H4 (cell line): ENCODE measurements at places on chromosomes 12 and 14. TPM values are rescaled to one million over a fixed set of nuclear protein-coding genes. Genes with fewer than 3 reads are reported as not detected.
A peak's percentile ranks its signal among the peaks of the same experiment; 100 is the strongest.

- DNase-seq: no peak
These were observed 6.6 kb downstream of the IKBIP start for GRCh38 chr12:98638009-98638408.

DNA sequence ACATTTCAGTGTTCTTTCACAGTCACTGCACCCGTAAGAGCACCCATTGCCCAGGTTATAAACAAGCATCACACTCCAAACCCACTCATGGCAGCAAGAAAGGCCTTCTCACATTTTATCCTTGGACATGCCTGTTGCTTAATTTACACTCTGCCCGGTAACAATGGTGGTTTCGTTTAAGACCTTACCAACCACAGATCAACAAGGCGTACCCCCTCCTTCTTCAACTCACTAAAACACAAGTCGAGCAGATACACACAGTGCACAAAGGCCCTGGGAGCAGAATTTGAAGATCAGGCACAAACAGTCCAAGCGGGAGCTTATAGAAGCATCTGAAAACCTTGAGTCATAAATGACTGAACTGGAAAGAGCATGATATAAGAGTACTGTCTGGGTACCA is 98.1 kb downstream of the GALC start:
- DNase-seq: no peak

DNA sequence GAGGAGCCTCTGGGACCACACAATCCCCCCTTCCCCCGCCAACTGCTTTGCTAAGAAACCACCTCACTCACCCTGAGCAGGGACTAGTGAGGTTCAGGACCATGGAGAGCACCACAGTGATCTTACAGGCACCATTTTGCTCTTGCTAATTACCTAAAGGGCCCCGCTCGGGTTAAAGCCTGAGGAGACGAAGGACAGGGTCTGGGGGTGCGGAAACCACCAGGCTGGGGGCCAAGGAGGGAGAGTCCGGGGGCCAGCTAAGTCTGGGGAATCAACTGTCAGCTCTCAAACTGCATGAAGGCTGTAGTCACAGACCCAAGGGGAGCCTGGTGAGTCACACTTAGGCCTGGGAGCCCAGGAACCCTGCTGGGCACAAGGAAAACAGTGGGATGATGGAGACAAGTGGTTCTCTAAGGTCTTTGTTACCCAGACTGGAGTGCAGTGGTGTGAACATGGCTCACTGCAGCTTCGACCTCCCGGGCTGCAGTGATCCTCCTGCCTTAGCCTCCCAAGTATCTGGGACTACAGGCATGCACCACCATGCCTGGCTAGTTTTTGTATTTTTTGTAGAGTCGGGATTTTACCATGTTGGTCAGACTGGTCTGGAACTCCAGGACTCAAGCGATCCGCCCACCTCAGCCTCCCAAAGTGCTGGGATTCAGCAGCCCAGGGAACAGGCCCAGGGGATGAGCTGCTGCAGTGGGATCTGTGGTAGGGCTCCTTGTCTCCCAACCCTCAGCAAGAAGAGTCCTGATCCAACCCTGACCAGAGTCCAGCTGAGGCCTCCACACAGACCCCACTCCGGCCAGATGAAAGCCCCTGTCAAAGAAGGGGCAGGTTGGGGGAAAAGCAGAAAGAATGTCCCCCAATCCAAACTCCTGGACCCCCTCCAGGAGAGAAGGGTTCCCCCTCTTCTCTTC is 98.8 kb downstream of the CALM1 start:
- peak; percentile 43 for DNase-seq

- no peak for DNase-seq
These were observed 10.5 kb downstream of the ALKBH2 start for GRCh38 chr12:109082751-109083150.

DNA sequence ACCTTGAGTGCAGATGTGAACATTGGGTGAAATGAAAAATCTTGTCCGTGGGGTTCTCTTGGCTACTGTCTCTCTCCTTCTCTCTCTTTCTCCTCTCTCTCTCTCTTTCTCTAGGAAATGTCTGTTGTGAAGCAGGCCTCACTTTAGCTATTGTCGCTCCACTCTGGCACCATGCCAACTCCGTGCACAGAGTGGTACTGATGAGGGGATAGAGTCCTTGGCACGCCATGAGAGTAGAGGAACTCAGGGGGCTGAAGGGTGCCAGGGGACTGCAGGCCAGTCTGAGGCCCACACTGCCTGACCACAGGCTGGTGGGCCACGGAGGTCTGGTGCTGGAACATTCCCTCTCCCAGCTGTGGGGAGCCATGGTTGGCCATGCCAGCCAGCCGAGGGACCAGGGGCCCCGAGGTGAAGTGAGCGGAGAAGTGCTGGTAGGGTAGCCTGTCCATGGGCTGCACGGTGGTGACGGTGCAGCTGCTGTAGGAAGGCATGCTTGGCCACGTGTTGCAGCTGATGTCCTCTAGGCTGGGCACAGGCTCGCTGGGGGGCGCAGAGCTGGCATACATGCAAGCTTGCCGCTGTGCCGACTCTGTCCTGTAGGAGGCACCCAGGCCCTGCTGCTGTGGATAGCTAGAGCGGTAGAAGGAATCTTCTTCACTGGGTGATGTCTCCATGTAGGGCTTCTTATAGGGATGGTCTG is 50.4 kb downstream of the TBX5 start:
- DNase-seq: peak; percentile 13

- no peak for DNase-seq
These were observed 11.9 kb downstream of the NAA25 start for GRCh38 chr12:112096667-112097066.

DNA sequence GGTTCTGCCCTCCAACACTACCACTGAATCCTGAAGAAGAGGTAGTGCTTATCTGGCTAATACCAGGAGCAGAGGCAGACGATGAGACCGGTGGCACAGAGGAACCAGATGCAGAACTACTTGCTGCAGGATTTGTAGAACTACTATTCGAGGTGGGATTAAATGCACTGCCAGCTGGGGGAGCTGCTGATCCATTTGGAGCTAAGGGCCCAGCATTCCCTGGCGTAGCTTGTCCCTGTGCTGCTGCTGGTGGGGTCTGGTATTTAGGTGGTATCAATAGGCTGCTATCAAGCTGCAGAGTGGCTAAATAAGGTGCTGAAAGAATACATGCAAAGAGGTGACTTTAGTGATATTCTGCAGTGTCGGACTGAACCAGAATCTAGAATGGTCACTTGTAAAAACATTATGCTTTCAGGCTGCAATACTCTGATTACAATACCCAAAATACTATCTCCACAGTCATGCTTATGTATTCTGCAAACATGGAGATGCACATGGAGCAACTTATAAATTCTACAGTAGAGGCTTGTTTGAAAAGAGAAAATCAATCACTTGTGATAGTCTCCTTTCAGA is 294.2 kb downstream of the MED13L start:
- no peak for DNase-seq

GRCh38 chr14:63896278-63896720 is 43.5 kb downstream of the SYNE2 start:
- peak; percentile 50 for DNase-seq

DNA sequence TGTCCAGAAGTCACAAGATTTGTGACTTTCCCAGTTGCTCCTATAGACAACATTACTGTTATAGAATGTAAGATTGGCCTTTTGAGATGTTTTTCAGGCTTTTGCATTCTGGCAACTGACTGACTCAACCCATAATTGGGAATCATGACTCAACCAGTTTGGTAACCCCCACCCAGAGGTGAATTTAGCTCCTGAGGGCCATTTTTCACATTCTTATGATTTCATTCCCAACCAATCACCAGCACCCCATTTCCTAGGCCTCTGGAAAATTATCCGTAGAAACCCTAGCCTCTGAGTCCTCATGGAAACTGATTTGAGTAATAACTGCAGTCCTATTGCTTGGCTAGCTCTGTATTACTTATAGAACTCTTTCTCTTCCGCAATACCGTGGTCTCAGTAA is 626.0 kb upstream of the SEL1L start:
- no peak for DNase-seq

- DNase-seq: no peak
These were observed 11.8 kb upstream of the DERA start for GRCh38 chr12:15899282-15899870.

DNA sequence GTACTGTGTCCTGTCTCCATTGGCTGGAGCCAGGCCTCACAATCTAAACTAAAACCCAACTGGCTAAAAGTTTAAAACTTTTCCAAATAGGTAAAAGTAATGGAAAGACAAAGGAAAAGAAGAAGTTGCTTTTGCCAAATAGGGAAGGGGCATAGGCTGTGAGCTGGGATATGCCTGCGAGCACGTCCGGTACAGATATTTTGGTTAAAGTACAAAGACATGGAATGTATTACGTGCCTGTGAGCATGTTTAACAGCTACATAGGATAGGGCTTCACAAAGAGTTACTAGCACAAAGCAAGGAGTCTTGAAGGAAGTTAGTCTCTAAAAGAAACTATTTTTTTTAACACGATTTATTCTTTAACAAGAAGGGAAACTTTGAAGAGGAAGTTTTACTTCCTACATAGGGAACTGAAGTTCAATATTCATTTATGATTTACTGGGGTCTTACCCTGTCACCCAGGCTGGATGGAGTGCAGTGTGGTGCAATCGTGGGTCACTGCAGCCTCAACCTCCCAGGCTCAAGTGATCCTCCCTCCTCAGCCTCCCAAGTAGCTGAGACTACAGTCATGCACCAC is 41.9 kb upstream of the INF2 start:
- DNase-seq: no peak

DNA sequence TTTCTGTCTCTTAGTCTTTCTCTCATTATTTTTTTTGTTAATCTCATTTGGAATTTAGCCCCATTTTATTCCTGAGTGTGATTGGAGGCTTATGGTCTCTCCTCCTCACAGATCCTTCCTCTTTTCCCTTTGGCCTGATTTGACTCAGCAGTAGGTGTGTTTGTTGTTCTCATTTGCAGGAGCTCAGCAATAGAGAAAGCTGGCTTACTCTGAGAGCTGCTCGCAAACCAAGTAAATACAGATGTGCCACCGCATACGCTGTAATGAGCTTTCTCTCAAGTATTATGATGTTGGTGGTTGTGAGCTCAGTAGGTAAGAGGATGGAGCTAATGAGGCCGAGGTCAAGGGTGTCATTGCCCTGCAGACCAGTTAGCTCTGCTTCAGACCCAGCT is 206.5 kb downstream of the ETV6 start:
- DNase-seq: no peak

DNA sequence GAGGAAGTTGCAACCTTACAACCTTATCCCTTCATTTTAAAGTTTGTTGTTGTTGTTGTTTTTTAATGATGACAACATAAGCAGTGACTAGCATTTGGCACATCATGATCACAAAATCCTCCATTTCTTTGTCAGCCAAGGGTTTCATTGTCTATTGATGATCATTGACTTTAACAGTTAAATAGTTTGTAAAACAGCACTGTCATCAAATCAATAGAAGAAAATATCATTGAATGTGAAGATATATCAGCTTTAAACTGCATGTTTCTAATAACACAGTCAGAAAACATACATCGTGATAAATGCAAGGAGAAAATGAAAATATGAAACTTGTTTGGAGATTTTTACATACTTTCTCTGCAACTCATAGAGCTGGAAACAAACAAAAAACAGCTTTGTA is 922.3 kb upstream of the LRFN5 start:
- DNase-seq: no peak

GRCh38 chr12:112796067-112796466 is 4.5 kb downstream of the RPH3A start:
- DNase-seq: peak; percentile 47

- DNase-seq: no peak
These were observed 46.7 kb downstream of the SMUG1 start for GRCh38 chr12:54142114-54142475.

DNA sequence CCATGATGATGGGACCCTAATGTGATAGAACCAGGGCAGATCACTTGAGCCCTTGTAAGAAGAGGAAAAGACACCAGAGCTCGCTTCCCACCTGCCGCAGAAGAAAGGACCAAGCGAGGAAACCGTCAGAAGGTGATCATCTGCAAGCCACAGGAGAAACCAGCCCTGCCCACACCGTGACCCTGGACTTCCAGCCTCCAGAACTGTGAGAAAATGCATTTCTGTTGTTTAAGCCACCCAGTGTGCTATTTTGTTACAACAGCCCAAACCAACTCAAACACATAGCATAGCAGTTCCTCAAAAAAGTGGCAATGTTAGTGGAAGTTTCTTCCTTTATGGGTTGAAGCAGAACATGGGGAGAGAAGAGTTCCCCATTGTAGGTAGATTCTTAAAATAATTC is 107.9 kb upstream of the BCL2L14 start:
- DNase-seq: no peak

DNA sequence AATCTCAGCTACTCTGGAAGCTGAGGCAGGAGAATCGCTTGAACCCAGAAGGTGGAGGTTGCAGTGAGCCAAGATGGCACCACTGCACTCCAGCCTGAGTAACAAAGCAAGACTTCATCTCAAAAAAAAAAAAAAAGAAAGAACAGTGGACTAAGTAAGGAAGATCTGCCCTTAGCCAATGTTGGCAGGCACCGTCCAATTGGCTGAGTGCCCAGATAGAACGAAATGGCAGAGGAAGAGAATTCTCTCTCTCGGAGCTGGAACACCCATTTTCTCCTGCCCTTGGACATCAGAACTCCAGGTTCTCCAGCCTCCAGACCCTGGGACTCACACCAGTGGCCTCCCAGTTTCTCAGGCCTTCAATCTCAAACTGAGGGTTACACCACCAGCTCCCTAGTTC is 49.9 kb downstream of the ESR2 start:
- DNase-seq: no peak

DNA sequence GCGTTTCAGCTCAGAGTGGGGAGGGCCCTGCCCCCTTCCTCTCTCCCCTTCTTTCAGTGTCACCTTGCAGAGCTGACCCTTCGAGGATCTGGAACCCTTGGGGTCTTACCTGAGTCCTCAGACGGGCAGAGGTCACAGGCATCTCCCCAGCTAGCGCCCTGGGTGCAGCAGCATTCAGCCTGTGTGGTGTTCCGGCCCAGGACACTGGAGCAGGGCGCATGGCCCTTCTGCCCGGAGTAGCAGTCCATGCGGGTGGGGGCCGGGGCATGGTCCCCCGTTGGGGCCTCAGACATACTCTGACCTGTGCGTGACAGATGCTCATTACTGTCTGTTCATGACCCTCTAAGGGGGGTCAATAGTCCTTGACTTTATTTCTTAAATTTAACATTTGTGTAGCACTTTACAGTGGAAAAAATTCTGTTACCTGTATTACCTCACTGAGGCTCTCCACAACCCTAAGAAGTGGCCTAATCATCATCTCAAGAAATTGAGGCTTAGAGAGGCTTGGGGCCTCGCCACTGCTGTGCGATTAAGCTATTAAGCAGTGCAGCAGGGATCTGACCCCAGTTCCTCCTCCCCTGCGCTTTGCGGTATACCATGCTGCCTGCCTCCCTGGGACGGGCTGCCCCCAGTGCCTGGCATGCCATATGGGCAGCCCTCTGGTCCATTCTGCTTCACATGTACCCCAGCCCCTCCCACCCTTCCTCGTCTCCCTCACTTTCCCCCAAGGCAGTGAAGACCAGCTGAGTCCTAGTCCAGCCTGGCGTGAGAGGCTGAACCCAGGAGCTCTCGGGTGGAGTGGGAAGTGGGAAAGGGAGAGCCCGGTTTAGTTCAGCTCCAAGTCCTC is 11.5 kb downstream of the ISCA2 start:
- DNase-seq: no peak

The CNTN1 gene
- total RNA-seq: 3.7 and 4.4 TPM in 2 replicates

The CDK2 gene
- total RNA-seq: 66.3 and 67.3 TPM in 2 replicates

The BCL7A gene
- total RNA-seq: 1.5 and 1.8 TPM in 2 replicates

The SETD1B gene
- total RNA-seq: 1.2 and 2.1 TPM in 2 replicates

The MAP1LC3B2 gene
- total RNA-seq: 0.41 and 1.6 TPM in 2 replicates

The CDKL1 gene
- total RNA-seq: 2.5 and 4.9 TPM in 2 replicates

The PLEK2 gene
- total RNA-seq: not detected in 2 replicates

The CMTM5 gene
- total RNA-seq: not detected in 2 replicates

The FOS gene
- total RNA-seq: 21.5 and 22.0 TPM in 2 replicates

The GLS2 gene
- total RNA-seq: not detected in 2 replicates

The CCNB1IP1 gene
- total RNA-seq: 83.8 and 92.0 TPM in 2 replicates

The DNAJC22 gene
- 14.3 TPM in 2 replicates for total RNA-seq

The AICDA gene
- total RNA-seq: not detected in 2 replicates

The LBHD2 gene
- total RNA-seq: not detected in 2 replicates

The SLC17A8 gene
- not detected in 2 replicates for total RNA-seq

The ESR2 gene
- total RNA-seq: 0.10 TPM in 1 of 2 replicates, not detected in the other

The PLEKHG7 gene
- total RNA-seq: not detected in 2 replicates
